ENCODE measurements at places on chromosomes 5 and 9.
A peak's percentile ranks its signal among the peaks of the same experiment; 100 is the strongest.

GRCh38 chr9:100724886-100725285 lies 147.0 kb downstream of the CAVIN4 start:
- DNase-seq = no peak

DNA sequence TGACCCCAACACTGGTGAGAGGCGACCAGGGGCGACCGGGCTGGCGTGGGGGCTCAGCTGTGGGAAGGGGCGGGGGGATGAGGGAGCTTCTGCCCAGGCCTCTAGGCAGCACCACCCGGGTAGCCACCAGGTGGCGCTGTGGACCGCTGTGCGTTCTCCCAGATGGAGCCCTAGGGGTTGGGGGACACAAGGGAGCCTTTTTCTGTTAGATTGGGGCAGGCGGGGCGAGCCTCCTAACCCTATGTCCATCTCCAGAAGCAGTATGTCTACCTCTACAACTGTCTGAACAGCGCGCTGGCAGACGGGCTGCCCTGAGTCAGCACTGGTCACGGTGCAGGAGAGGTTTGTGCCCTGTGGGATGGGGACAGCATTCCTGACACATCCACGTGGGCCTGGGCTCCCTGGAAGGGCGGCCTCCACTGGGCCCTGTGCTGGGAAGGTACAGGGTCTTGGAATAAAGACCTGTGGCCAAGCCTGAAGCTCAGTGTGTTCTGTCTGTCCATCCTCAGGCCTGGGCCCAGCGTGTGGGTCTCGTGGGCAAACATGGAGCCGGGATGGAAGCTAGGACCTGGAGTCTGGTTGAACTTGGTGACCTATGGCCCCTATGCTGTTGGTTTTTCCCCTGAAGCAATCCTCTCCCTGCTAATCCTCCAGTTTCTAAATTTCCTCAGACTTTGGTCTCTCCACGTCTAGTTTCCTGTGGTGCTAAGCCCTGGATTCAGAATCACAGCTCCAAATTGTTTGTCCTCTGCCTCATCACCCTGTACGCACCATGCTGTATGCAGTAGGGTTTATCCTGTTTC lies 23.1 kb upstream of the SPTLC1 start:
- DNase-seq = peak; percentile 51

DNA sequence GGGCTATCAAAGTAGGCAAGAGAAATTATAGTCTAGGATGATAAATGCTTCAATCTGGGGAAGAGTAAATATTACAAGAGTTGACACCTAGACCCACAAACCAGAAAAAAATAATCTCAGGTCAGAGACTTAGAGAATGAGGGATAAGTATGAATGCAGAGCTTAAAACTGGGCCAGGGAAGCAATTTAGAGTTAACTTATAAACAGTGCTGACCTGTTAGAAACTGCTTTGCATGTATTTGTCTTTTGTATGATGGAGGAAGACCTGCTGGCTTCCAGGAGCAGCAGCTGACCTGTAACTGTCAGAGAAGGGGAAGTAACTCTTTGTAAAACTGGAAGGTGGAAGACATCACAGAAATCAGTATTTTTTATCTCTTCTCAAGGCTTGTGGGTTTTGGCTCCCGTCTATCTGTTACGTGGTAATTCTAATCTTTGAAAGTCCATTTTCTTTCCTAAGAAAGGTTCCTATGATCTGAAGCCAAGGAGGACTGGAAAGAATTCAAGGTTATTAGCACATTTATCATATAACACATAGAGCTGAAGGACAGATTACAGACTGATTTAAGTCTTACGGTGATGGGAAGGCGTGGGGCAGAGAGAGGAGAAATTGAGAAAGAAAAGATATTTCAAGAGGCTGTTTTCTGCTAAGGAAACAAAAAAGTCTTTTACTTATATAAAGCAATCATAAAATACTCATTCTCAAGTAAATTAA lies 114.7 kb upstream of the ADAMTS19 start:
- DNase-seq = no peak

GRCh38 chr9:15104826-15105420 lies 194.7 kb upstream of the FREM1 start:
- DNase-seq = peak; percentile 18

- DNase-seq = no peak
These were observed 1.6 kb downstream of the REEP2 start for GRCh38 chr5:138440159-138441073.

DNA sequence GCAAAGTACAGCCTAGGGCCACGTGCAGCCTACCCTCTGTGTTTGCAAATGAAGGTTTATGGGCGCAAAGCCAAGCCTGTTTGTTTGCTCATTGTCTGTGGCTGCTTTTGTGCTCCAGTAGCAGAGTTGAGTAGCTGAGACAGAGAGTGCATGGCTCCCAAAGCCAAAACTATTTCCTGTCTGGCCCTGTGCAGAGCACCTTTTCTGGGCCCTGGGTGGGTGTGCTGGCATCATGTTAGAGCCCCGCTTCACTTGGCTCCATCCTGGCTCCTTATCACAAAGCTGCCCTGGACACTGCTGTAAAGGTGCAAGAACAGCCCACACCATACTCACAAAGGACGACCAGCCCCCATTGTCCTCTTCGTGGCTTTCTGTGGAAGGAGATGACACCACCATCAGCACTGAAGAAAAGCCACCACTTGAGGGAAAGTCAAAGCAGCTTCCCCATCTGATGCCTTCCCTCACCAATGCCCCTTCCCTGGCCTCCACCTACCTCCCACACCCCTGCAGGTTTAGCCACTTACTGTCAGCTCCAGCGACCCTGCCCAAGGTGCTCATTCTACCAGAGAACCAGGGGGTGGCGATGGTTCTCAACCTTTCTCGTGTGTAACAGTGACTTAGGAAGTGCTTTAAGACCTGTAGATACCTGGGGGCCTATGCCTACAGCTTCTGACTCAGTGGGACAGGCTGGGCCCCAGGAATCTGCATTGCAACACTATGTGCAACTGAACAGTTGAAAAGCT lies 23.4 kb downstream of the LCP2 start:
- DNase-seq = no peak

GRCh38 chr9:128323212-128323730 lies 632 bp downstream of the COQ4 start:
- no peak for DNase-seq

DNA sequence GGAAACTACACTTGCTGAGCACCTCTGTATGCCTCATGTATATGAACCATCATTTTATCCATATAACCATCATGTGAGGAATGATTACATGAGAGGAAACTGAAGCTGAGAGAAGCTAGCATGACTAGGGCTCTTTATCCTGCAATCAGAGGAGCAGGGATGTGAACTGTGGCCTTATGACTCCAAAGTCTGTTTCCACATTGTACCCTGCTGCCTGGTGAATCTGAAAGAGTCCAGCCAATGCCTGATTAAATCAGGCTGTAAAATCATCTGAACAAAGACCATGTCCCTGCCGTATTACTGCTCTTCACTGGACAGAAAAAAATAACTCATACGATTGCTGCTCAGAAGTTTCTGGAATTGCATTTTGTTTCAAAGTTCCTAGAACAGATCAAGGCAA lies 67.0 kb downstream of the LPAR1 start:
- DNase-seq = no peak

GRCh38 chr9:36037549-36038122 lies 923 bp downstream of the RECK start:
- no peak for DNase-seq

DNA sequence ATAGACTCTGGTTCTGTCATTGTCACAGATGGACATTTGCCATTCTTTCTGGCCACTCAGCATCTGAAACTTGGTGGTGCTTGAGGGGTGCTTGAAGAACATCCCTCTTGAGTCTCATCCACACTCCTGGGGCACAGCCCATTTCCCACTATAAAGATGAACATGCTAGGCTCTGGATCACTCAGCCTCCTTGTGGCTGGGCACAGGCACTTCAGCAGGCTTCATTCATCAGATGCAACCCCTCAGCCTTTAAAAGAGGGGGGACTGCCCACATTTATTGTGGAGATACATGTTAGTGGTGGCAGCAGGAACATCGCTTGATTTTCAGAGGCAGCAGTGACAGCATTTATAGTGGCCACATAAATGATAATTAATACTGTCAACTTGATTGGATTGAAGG lies 124.7 kb upstream of the NIPBL start:
- no peak for DNase-seq

- DNase-seq = no peak
These were observed 4.3 kb upstream of the TCOF1 start for GRCh38 chr5:150353032-150353675.

DNA sequence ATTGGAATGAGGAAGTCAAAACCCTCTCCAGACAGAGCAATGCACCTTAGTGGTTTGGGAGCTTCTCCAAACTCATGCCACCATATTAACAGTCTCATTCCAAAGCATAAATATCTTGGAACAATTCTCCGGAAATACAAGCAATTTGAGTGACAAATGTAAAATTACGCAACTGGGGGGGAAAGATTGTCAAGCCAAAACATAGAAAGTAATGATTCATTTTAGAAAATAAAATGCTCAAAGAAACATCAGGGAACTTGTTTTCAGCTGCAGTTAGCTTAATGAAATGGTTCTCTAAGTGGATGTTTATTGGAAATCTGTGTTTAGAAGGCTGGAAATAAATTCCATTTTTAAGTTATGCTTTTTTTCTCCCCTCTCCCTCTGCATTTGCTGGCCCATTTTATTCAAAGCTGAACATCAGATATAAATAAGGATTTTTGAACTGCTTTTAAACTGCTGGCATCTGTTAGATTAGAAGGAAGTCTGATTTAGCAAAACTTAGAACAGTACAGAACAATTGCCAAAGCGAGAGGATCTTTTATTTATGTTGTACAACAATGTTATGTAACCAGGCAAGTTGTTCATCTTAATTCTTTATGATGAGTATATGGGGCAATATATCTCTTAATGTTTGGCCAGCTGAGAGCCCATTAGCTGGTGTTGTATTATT lies 551.9 kb downstream of the PRELID2 start:
- no peak for DNase-seq

DNA sequence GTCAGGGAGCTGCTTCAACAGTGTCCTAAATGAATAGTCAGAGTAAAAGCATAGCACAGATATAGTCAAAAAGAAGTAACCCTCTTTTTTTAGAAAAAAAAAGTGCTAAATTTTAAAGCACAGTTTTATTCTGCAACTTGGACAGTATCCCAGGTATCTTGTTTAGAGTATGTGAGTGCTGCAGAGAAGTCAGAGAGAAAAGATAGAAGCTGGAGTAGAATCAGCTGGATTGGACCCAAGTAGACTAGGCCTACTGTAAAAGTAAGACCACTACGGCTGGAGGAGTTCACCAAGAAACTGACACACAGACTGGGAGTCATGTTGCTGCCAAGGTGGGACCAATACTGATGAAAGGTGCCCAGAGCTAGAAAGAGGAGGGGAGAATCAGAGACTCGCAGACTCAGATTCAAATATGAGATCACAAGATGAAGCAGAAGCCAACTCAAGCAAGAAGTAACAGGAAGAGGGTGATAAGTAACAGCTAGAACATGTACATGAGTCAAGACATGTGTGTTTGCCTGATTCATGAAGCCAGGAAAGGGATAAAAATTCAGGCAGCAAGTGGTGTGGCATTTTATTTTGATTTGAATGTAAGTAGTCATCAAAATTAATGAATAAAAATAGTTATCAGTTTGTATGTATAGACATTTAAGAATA lies 25.6 kb upstream of the TUSC1 start:
- no peak for DNase-seq

DNA sequence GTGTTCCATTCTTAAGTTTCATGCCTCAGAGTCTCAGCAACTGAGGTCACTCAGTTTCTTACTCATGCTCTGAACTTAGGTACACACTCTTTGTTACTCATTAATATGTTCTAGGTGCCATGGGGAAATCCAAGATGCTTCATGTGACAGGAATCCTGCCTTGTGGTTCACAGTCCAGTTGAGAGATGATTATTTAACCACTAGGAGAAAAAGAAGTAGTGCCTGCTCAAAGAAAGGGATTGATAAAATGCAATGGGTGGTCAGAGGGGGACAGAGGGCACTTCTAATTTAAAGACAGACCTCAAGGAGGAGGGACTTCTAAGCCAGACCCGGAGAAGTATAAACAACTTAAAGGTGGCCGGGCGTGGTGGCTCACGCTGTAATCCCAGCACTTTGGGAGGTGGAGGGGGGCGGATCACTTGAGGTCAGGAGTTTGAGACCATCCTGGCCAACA lies 69.0 kb downstream of the UGCG start:
- no peak for DNase-seq

- no peak for DNase-seq
These were observed 155.2 kb downstream of the GAS1 start for GRCh38 chr9:86792136-86792535.

- no peak for DNase-seq
These were observed 3.9 kb downstream of the CDKN2B start for GRCh38 chr9:22005021-22005701.

GRCh38 chr9:135810806-135811575 lies 96.4 kb downstream of the CAMSAP1 start:
- no peak for DNase-seq

DNA sequence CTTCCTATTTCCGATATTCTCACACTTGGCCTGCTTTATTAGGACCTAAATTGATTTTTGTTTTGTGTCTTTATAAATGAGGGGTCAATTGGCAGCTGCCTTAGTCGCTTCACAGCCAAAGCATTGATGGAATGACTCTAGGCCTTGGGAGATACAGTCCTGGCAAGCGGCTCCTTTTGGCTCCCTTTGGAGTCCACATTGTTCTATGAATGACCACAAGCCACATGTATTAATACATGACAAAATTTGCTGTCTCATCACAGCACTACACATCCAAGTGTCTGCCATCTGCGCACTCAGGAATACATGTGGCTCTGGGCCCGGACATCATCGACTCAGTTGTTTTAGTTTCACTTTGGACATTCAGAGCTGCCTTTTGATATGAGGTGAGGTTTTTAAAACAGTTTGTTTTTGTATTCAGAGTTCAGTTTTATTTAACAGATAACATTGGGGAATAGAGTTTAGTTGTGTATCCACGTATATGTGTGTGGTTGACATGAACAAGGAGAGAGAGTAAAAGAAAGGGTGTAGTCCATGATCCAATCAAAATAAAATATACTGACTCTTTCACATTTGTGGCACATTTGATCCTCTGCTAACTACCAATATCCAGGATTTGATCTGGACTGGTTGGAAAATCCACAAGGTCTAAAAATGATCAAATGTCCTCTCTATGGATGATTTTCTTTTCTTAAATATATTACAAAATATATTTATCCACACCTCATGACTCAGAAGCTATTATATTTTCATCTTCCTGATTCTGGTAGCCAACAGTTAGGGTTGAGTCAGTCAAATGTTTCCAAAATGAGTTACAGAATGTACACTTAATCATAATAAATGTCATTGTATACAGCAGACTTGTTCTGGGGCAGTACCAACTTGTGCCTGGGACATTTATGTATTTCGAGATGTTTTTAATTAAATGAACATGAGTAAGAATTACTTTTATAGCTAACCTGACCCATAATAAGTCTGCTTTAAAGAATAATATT lies 114.0 kb upstream of the MTAP start:
- DNase-seq = no peak

- no peak for DNase-seq
These were observed 38.1 kb upstream of the PRUNE2 start for GRCh38 chr9:76944011-76944410.

- DNase-seq = no peak
These were observed 267.8 kb upstream of the ZNF608 start for GRCh38 chr5:125014202-125014601.

GRCh38 chr5:152634586-152634985 lies 229.5 kb upstream of the NMUR2 start:
- DNase-seq = no peak

Data from stimulated activated CD4-positive, alpha-beta T cell treated with anti-CD3 and anti-CD28 coated beads, Interleukin-2, amount 100 ng/mL, for 4 hours (primary cell).